ENCODE measurements at places on chromosomes 11 and 22.

DNA sequence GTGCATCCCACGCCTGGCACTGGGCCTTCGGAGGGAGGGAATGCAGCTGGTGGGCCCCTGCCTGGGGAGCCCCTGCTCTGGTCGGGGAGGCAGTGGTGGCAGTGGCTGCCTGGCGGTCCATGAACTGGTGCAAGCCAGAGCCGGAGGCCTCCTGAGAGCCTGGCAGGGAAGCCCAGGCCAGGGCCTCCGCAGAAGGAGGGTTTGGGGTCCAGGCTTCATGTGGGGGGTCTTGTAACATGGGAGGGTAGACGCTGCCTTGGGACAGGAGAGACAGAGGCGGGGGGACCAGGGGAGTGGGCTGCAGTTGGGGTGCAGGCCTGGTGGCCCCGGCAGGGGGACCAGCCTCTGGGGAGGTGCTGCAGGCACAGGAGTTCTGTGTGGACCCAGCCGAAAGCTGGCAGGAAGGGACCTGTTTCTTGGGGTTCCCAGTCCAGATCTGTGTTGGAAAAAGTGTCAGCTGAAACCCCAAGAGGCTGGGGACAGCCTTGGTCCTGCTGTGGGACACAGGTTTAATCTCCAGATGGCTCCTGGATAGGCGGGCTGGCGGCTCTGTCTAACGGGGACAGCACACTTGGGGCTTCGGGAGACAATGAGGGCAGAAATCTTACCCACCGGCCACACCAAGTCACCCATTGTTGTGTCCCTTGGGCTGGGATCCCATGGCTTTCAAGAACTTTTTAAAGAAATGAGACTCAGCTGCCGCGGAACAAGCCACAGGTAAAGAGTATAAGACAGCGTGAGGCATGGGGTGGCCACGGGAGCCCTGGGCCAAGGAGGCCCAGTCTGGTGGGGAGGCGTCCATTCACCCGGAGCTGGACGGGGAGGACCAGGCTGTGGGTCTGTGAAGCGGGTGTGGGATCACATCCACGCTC lies 73.5 kb downstream of the KCNQ1 start:
- no peak for DNase-seq

- DNase-seq: no peak
These were observed 29.1 kb upstream of the TMPRSS4 start for GRCh38 chr11:118047749-118048148.

- DNase-seq: no peak
These were observed 37.9 kb downstream of the PAK1 start for GRCh38 chr11:77435972-77436371.

- DNase-seq: no peak
These were observed 4.4 kb upstream of the CD44 start for GRCh38 chr11:35134403-35135148.

GRCh38 chr11:8806974-8807373 lies 104.0 kb upstream of the AKIP1 start:
- no peak for DNase-seq

Data from NCI-H524 treated with DMSO at 0.1 percent for 48 hours (cell line).